Hindlimb muscle (tissue), 1 donor: ENCODE measurements at places on chromosomes 7 and 10. TPM values are rescaled to one million over a fixed set of nuclear protein-coding genes. Genes with fewer than 3 reads are reported as not detected.

DNA sequence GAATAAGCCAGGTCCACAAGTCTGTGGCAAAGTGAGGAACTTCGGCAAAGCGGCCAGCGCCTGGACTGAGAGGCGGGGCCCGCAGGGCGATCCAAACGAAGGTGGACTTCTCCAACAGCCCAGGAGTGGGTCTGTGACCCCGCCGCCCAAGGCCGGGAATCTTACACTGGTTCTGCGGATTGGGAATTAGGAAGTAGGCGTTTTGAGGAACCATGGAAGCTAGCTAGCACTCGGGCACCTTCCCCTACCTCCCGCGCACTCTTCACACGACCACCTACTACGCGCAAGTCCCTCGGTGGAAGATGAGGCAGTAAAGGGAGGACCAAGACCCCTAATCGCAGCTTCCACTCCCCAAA lies 570 bp upstream of the ARF5 start:
- DNase-seq: no peak

DNA sequence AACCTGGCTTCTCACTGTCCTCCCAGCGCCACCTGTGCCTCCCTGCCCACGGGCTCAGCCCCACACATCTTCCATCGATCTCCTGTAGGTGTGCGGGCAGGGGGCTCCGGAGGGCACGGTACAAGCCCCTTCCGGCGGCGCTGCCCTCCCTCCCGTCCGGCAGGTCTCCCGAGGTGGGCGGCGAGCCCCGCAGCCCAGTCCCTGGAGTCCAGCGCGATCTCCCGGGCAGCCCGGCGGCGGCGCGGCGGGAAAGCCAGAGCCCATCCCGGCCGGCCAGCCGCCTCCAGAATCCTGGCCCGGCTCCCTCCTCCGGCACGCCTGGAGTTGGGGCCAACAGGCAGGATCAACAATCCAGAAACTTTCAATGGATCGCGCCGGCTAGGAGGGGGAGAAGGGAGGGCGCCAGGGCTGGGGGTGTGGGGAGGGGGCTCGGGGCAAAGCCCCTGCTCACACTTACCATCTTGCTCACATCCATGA lies 100.1 kb downstream of the HIP1 start:
- DNase-seq: peak; percentile 67

DNA sequence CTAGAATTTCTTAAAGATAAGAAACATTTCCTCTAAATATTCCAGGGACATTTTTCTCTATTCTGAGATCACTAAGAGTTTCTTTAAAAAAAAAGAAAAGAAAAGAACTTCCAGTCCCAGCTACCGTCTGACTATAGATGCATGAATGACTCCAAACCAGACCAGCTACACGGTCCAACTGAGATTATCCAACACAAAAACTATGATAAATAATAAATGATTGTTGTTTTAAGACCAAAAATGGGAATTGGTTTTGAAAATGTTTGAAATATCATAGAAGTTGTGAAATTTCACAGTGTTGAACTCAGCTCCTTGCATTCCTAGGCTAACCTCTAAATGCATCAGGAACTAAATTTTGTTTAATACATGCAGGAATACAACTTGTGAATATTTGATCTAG lies 1619.6 kb upstream of the LRRTM3 start:
- DNase-seq: no peak

- no peak for DNase-seq
These were observed 16.8 kb upstream of the CSGALNACT2 start for GRCh38 chr10:43121444-43121843.

Gene FAS
- polyA plus RNA-seq: 10.5 TPM

Gene VWDE
- 1.5 TPM for polyA plus RNA-seq

Gene EGR2
- 2.6 TPM for polyA plus RNA-seq

Gene HPSE2
- polyA plus RNA-seq: not detected

Gene STAG3
- 25.7 TPM for polyA plus RNA-seq

Gene KNDC1
- 10.7 TPM for polyA plus RNA-seq

Gene ARHGEF35
- polyA plus RNA-seq: 1.3 TPM

Gene SLC39A12
- polyA plus RNA-seq: not detected

Gene ANKRD61
- 1.7 TPM for polyA plus RNA-seq
